ENCODE measurements at places on chromosomes 6 and 20.

GRCh38 chr20:62281161-62281933, 21.4 kb upstream of the ADRM1 start:
- DNase-seq, result no peak

DNA sequence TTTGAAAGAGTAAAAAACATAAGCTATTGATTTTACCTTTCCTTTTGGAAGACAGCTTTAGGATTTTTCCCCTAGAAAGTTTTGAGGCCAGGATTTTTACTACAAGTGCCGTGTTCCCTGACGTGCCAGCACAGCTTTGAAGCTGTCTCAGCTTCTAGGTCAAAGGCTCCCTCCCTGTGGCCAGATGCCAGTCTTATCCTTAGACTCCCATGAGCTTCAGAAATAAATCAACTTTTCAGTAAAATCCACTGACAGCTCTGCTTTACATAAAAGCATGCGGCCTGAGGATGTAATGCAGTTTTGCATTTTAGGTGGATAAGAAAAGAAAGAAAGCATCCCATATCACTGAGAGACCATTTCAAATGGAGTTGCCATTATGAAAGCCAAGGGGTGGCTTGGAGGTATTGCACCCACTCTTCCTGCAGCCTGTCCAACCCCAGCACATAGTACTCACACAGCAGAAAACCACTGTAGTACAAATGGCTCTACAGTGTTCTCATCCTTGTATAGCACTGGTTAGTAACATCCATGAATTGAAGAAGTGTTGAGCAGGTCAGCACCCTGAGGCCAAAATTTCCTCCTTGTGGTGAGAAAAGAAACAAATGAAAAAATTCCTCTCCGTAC, 15.2 kb upstream of the ATXN1 start:
- no peak for DNase-seq

- no peak for DNase-seq
Observed at GRCh38 chr6:165906-166305, 126.4 kb upstream of the DUSP22 start.

DNA sequence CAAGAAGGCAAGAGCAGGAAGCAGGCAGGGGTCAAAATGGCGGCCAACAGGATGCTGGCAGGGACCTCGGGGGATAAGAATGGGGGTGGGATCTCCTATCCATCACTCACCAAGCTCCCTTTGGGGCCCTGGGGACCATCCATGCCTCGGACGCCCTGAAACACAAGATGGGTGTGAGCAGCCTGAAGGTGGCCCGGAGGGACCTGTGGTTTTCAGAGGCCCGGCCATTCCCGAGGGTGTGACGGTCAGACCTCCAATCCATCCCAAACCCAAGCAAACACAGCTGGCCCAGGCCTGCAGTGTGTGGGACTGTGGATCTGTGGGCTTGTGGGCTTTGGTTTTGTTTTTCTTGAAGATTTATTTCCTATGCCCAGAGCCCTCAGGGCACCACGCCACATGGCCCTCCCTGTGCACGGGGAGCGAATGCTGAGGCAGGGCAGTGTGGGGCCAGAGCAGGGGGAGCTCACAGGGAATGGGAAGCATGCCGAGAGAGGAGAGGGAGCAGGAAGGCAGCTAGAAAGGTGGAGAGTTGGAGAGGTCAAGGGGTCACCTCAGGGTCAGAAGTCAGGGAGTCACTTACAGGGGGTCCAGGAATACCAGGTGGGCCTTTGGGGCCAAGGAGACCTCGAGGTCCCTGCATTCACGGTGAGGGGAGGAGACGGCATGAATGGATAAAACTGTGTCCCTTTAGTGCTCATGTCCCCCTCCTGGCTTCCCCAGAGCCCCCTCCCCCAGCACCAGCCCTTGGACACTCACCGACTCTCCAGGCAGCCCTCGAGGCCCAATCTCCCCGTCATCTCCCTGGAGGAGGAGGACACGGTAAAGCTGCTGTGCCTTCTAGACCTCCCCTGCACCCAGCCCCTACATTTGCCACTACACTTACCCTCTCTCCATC, 14.5 kb downstream of the COL11A2 start:
- no peak for DNase-seq

DNA sequence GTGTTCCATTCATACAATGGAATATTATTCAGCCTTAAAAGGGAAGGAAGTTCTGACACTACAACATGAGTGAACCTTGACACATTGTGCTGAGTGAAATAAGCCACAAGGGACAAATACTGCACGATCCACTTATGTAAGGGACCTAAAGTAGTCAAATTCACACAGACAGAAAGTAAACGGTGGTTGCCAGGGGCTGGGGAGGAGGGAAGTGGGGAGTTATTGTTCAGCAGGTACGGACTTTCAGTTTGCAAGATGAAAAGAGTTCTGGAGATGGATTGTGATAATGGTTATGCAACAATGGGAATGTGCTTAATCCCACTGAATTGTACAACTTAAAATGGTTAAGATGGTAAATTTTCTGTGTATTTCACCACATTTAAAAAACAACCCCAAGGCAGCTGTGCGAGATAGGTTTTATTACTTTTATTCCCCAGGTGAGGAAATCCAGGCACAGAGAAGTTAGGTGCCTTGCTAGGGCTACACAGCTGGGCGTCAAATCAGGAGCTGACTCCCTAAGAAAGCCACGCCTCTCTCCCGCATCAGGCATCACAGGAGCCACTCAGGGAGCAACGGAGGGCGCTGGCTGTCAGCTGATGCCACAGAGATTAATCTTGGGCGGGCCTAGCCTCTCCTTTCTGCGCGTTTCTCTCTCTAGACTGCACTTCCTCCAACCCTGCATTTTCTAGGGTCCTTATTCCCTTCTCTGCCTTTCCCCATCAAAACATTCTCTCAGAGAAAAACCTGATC, 9.3 kb upstream of the TRAF3IP2 start:
- no peak for DNase-seq

DNA sequence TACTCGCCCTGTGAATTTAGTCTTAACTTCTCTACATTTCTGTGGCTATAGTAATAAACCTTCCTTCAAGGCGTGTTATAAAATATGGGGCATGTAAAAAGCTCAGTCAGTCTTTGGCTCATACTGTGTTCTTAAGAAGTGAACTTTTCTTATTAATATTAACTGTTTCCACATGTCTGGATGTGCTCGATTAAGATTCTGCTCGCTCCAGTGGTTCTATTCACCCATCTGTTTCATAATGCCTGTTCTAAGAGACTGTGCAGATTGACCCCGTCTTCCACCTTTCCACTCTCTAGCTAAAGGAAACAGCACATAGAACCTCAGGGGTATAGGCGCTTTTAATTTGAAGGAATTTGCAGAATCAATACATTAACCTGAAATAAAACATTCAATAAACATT, 99.9 kb downstream of the L3MBTL3 start:
- DNase-seq, result no peak

- no peak for DNase-seq
Observed at GRCh38 chr20:63589261-63590217, 15.5 kb upstream of the HELZ2 start.

DNA sequence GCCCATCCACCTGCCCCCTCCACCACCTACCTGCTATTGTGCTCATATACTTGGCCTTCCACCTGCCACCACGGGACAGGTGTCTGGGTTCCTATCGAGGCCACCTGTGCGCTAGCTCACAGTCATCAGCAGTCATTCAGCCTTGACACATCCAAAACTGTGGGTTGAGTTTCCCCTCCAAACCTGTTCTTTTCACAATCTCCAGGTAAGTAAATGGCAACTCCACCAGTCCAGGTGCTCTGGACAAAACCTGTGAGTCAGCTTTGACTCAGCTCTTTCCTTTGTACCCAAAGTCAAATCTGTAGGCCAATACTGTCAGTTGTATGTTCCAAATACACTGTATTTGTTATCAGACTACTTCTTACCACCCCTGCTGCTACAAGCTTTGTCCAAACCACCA, 52.6 kb downstream of the SPTLC3 start:
- DNase-seq, result no peak

DNA sequence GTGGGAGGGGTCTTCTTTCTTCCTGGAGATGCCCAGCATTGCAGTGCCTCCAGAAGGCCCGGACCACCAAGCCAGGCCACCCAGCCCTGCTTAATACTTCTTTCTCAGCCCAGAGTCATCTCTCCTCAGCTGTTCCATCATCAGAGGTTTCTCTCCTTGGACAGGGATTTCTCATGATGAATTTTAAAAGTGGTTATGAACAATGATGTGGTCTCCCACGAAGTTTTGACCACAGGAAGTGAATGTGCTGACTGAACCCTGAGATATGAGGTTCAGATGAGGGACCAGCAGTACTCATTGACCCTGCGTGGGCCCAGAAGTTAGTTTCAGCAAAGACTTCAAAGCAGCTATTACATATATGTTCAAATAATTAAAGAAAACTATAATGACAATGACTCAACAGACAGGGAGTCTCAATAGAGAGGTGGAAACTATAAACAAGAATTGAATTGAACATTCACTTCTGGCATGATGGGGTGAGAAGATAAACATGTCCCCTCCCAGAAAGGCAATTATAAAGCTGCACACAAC, 114.5 kb upstream of the SLC22A16 start:
- no peak for DNase-seq

DNA sequence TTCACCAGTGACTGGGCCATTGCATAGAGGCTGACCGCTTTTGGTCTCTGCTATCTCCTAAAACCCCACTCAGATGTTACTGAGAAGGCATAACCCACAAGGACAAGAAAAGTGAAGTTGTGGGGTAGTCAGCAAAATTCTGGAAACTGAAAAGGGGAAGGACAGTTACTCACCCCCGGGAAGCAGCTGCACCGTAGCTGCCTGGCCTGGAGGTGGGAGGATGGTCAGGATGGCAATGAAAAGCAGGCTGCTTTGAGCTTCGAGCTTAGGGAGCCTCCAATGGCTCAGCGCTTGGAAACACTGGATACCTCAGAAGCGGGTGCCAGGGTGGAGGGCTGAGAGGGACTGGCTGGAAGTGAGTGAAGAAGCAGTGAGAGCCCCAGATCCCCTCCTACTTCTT, 56.0 kb downstream of the KCNK5 start:
- no peak for DNase-seq

GRCh38 chr6:40387871-40388264, 199.3 kb downstream of the LRFN2 start:
- DNase-seq, result no peak

- DNase-seq, result no peak
Observed at GRCh38 chr20:58843128-58843556, 7.6 kb downstream of the GNAS-AS1 start.

DNA sequence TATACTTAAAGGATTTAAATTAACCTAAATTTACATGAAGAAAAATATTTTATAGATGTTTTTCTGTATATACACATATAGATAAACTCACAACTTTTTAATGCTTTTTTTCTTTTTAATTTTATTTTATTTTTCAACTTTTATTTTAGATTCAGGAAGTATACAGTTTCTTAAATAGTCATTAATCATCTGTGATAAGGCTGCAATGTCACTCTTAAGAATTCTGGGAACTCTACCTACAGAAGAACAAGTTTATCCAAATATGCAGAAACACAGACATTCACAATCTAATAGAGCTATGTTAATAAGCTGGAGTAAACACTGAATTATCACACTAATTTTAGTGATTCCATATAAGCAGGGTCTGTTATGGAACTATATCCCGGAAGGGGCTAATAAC, 181.2 kb downstream of the TASP1 start:
- no peak for DNase-seq

- DNase-seq, result no peak
Observed at GRCh38 chr6:16493112-16493511, 254.7 kb downstream of the GMPR start.

DNA sequence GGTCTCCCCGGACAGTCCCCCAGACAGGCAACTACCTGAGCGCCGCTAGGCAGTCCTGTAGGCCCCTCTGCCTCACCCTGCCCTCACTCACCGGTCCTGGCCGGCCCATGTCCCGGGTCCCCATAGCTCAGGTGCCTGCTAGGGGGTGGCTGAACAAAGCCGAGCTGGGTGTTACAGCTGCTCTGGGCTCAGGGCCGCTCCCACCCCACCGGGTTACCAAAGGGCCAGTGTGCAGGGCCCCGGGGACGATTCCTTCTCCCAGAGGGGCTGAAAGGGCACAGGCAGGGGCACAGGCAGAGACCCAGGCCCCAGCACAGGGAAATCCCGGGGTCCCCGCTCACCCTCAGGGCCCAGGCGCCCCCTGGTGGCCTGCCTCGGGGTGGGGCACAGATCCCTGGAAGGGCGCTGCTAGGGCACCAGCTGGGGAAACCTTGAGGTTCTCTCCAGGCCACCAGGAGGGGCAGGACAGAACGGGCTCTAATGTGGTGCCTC, 118.4 kb downstream of the GRM4 start:
- DNase-seq, result peak; percentile 53

DNA sequence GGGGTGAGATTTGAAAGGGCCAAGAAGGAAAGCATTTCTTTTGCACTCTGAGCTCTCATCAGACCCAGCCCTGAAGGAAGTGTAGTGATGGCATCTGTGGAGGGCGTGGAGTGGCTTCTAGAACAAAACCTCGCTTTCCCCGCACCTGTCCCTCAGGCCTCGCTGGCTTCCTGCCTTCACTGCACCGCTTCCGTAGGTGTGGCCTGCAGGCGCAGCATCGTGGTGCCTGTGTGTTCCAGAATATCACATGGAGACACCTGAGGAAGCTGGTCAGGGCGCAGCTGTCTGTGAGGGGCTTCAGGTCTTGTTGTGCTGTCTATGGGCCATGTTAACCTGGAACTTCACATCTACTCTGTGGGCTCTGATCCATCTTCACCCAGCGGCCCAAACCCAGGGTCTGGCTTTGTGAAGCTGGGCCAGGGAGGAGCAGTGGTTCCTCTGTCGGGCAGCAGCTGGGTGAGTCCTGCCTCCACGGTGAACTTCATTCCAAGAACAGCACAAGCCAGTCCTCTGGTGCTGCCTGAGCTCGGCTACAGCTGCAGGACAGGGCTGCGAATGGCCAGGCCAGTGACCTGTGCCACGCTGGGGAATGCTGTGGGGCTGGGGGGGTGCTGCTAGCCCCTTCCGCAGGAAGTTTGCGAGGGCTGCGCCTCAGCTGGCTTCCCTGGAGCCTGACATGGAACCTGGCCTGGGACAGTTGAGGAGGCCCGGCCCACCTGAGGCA, 40.9 kb downstream of the DSTN start:
- no peak for DNase-seq

- no peak for DNase-seq
Observed at GRCh38 chr6:42038811-42039408, 11.4 kb upstream of the TAF8 start.

GRCh38 chr6:127092466-127092865, 26.0 kb upstream of the RSPO3 start:
- DNase-seq, result no peak

- DNase-seq, result no peak
Observed at GRCh38 chr20:9230406-9230805, 161.5 kb downstream of the PLCB4 start.

GRCh38 chr6:2651961-2652360, 98.8 kb downstream of the MYLK4 start:
- DNase-seq, result no peak

DNA sequence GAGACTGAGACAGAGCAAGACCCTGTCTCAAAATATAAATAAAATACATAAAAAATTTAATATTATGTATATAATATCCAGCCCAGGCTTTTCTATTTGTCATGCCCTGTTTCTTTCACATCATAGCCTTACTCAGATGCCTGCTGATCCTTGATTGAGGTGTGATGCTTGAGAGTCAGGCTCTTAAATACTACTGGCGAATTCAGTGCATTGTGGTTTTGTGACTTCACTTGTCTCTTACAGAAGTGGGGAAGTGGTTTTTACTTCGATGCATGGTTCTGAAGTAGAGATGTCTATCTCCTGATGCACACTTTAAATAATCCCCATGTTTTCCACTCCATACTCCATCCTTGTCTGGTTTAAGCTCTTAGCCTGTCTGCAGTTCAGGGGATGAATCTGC, 29.1 kb downstream of the ASXL1 start:
- DNase-seq, result no peak

GRCh38 chr6:42989923-42990322, 5.6 kb downstream of the PPP2R5D start:
- no peak for DNase-seq

GRCh38 chr6:53431704-53432103, 83.0 kb upstream of the ELOVL5 start:
- DNase-seq, result no peak

Measured in activated CD8-positive, alpha-beta memory T cell treated with anti-CD3 and anti-CD28 coated beads for 48 hours (primary cell).